ENCODE measurements at places on chromosomes 2 and 18.

DNA sequence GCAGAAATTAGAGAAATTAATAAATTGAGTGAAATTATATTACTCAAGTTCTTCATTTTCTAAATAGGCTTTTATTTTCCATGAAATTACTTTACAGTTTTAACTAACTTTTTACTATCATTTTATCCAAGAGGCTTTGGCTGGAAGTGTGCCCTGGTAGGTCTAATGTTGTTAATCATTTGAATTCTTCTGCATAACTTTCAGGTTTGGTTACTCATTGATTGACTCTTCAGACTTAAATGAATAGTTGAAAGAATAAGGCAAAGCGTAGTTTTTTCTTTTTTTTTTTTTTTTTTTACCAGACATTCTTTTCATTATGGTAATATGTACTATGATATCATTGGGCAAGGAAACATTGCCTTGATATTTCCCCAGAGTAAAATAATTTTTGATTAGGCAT, 228.4 kb upstream of the MMADHC start:
- no peak for DNase-seq

DNA sequence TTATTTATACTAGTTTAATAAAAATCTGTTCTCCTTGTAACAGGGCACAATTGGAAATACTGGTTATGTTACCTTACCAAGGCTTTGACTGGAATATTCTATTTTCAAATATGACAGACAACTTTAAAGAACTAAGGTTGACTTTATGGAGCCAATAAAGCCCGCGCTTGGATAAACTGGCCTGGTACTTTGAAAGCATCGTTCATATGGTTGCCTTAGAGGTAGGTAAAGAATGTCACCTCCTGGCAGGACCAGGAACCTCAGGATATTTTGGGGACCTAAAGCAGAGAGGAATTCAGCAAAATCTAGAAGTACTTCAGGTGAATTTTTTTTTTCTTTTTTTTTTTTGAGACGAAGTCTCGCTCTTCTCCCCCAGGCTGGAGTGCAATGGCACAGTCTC, 71.2 kb upstream of the CREB1 start:
- no peak for DNase-seq

GRCh38 chr18:36903215-36903928, 74.4 kb downstream of the KIAA1328 start:
- no peak for DNase-seq

DNA sequence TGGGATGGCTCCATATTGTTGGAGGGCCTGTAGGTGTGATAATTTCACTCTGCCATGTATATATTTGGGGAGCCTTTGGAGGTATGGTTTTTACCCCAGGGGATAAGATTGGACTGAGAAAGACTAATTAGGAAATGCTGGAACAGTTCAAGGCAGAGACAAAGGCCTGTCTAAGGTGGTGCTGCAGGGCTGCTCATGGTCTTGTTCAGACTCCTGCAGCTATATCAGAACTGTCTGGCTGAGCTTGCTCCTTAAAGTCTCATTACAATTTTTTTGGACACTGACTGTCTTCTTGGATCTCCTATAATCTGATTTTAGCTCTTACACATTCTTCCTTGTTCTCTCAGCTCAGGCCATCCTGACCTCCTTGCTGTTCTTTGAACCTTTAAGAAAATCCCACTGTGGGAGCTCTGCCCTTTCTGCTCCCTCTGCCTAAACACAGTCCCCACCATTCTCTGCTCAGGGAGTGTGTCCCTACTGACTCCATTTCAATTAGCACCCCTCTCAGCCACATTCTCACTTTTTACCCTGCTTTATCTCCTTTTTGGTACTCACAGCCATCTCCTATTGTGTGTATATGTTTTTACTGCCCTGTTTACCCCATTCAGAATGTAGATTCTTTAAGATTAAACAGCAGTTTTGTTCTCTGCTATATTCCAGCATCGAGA, 468.7 kb upstream of the FANCL start:
- DNase-seq: no peak

GRCh38 chr2:200308546-200309295, 2.2 kb downstream of the SPATS2L start:
- DNase-seq: no peak

DNA sequence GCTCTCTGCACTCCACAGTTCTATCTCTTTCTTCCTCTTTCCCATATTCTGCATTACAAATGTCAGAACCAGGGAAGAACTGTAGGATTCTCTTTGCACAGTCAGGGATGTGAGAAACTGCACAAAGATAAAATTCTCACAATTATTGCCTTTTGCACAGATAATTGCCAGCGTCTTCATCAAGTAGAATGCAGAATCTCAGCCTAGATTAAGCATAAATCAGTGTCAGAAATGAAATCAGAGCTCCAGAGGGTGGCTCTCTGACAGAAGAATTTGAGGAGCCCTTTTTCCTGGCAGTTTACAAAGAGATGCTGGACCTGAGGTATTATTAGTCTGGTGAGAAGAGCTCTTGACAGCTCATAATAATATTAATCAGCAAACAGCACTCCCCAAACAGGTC, 173.1 kb downstream of the PTH2R start:
- no peak for DNase-seq

DNA sequence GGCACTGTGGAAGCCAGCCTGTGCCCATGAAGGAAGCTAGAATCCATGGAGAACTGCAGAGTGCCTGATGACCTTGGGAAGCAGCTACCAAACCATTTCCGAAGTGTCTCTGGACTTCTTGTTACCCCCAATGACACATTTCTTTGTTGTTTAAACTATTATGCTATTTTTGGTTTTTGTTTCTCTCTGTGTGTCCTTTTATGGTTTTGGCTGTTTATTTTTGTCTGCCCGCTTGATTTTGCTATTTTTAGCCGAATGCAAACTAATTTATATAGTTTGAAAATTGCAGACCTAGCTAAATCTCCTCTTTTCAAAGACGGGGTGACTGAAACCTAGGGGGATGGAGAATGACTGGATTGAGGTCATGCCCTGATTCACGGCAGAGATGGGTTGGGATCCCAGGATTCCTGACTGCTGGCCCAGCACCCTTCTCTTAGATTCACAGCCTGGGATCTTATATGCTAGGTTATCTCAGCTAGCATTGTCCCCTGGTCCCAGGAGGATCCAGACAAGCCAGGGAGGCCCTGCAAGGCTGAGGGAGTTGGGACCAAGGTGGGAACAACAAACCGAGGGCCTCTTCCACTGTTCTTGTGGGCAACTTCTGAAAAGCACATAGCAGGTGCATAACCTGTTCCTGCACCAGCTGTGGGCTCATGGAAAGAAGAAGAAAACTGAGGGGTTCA, 116.3 kb upstream of the HAAO start:
- DNase-seq: no peak

- no peak for DNase-seq
Observed at GRCh38 chr2:157257312-157258252, at the start of gene GALNT5. Gene GALNT5 (plus strand): TSS chr2:157257705. CDS start chr2:157258083, 378 bp downstream.

DNA sequence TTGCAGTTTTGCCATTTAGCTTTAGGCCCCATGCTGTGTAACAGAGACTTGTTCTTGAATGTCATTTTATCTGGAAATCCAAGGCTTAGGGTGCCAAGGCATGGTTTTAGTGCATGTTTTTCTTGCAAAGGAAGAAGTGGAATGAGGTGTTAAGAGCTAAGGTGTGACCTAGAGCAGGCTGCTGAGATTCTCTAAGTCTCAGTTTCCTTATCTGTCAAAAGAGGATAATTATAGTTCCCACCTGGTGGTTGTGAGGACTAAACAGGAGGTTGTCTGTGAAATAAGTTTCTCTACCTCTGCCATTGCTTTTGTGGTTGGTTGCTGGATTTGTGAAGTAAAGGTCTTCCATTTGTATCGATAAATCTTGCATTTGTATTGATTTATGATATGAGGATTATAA, 82.0 kb downstream of the TANC1 start:
- no peak for DNase-seq

- DNase-seq: no peak
Observed at GRCh38 chr18:42936289-42936688, 179.2 kb downstream of the RIT2 start.

- no peak for DNase-seq
Observed at GRCh38 chr2:239846789-239847676, 178.1 kb downstream of the NDUFA10 start.

DNA sequence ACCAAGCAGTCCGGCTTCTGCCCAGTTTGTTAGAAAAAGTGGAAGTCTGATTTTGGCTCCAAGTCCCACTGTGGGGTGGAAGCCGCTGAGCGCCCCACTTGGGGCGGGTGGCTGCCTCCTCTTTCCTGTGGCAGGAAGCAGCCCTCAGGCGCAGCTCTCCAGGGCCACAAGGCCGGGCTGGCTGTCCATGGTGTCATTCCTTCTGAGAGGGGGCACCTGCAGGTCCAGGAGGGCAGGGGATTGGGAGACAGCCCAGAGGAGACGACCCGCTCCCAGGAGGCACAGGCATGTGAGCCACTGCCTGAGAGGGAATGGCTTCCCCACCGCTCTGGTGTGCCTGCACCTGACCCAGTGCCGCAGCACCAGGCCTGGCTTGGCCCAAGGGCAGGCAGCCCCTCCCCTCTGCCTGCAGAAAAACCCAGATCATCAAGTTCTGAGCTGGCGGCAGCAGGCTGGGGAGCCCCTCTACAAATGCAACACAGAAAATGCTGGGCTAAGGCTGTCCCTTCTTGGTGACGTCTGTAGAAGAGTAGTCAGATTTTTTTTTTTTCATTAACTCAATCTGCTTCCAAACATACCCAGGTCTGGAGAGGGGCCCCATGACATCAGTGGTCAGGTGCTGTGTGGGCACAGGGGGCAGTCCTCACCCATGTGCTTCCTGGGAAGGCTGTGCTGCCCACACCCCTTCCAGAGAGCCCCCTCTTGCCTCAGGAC, 38.4 kb downstream of the HS6ST1 start:
- no peak for DNase-seq

- DNase-seq: no peak
Observed at GRCh38 chr18:46542545-46542944, 114.5 kb downstream of the LOXHD1 start.

GRCh38 chr2:32007121-32007391, 3.8 kb downstream of the MEMO1 start:
- DNase-seq: no peak

DNA sequence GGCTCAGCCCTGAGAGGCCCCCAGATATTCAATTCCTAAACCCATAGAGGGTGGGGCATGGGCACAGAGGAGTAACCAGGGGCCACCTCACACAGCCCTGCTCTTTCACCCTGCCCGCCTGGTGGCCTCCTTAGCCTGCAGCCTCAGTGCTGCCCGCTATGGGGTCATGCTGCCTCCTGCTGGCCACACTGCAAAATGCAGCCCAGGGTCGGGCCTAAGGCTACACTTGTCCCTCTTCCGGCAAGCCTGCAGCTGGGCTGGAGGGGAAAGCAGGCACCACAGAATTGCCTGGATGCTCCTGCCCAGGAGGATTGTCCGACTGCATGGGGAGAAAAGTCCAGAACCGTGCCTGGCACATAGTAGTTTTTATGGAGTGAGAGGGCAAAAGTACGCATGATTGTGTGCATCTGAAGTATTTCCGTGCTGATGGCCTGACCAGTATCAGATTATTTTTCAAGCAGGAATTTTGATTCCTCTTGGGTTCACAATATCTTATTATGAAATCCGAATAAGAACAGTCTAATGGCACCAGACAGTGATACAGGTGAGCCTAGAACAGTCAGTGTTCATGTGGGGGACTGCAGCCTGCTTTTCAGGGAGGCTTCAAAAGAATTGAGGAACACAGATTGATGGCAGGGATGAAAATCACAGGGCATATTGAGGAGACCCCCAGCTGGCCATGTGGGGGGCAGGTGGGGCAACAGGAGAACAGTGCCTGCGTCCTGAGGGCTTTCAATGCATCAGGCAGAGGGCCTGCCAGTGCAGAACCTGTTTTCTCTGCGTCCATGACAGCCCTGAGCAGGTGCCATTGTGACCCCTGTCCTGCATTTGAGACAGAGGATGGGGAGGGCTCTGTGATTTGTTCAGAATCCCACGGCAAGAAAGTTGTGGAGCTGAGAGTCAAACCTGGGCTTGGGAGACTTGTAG, 51.2 kb upstream of the ALPP start:
- peak; percentile 79 for DNase-seq

- DNase-seq: no peak
Observed at GRCh38 chr18:69567813-69568488, 167.3 kb downstream of the DOK6 start.

GRCh38 chr2:3739313-3739712, 35.9 kb downstream of the DCDC2C start:
- DNase-seq: no peak

DNA sequence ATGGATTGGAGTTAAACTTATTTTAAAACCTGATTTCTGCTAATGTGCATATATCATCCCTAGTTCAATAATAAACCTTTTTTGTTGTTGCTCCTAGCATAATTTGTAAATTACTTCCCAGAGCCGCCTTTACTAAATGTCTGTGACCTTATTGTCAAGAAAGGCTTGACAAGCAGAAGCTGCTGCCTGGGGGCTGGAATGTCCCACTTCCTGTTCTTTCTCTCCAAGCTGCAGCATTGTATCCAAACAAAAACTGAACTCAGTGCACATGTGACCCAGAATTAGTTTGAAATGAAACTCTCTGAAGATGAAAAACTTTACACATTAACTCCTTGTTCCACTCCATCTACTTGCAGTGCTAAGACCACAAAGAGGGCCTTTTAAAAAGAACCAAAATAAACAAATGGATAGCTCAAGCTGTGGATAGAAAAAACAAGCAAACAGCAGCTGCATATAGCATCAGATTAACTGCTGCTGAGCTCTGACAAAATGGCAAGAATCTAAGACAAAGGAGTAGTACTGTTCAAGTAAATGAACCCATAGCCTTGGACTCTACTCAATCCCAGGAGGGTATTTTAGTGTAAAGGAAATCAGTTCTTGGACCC, 99.8 kb upstream of the NEUROD1 start:
- DNase-seq: no peak

DNA sequence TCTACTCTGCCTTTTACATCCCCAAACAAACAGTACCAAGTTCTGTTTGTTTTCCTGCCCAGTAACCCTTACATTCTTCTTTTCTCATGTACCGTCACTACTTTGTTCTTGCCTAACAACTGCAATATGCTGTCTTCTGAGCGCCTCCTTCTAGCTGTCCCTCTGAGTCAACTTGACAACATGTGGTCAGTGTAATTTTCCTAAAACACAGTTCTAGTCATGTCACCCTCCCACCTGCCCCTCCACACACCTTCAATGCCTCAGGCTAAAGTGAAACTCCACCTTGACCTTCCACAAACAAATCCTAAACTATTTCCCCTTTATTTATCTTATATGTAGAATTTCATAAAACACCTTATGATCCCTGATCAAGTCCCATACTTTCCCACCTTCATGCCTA, 124.6 kb upstream of the CD302 start:
- DNase-seq: no peak

DNA sequence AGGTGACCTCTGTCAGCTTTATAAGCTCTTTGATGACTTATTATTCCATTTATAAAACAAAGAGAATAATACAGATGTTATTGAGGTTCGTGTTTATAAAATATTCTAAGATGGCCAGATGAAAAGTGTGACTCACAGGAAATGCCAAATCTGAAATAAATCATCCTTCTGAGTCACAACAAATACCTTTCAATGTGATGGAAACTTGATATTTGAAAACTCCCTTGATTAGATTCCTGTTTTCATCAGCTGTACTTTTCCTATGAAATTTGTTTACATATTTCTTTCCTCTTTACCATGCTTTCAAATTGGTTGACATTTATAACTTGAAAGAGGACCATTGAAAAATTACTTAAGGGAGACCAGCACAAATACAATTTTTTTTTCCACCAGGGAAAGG, 30.6 kb upstream of the PPP1R1C start:
- DNase-seq: no peak

Data from activated CD4-positive, alpha-beta T cell treated with anti-CD3 and anti-CD28 coated beads, Interleukin-2, amount 50 U/mL, for 24 hours (primary cell).